ENCODE measurements at places on chromosomes 16 and 17. TPM values are rescaled to one million over a fixed set of nuclear protein-coding genes. Genes with fewer than 3 reads are reported as not detected.

- DNase-seq = peak; percentile 81
These were observed at the start of gene SEZ6L2 for GRCh38 chr16:29899516-29900101. Gene SEZ6L2 (minus strand): TSS chr16:29899550. CDS start chr16:29899019, 531 bp downstream.

GRCh38 chr16:58109330-58109729, 19.9 kb downstream of the CFAP20 start:
- DNase-seq = no peak

Gene HOXB8
- 2.7 TPM for total RNA-seq

DNA sequence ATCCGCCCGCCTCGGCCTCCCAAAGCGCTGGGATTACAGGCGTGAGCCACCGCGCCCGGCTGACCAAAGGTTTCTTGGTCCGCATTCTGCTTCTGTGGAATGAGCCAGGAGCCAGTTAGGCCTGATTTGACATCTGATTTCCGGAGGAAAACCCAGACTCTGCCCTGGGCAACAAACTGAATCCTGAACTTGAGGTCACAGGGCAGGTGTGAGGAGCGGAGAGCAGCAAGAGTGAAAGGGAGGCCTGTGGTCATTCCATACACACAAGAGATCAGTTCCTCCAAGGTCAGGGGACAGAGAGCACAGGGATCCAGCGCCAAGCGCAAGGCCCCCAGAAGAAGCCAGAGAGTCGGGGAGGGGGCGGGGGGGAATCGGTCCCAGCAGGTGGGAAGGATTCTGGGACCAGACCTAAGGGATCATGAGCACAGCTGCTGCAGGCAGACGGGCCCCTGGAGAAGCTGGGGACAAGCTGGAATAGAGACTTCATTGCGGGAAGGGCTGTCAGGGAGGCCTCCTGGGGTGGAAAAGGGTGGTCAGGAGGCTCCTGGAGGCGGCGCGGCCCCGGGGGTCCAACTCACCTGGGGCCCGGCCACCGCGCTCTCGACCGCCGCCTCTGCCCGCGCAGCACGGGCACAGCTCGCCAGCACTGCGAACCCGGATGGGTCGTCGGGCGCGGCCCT, 436 bp downstream of the SHPK start:
- DNase-seq = no peak

- DNase-seq = no peak
These were observed 16.3 kb upstream of the KIF2B start for GRCh38 chr17:53806473-53806872.

DNA sequence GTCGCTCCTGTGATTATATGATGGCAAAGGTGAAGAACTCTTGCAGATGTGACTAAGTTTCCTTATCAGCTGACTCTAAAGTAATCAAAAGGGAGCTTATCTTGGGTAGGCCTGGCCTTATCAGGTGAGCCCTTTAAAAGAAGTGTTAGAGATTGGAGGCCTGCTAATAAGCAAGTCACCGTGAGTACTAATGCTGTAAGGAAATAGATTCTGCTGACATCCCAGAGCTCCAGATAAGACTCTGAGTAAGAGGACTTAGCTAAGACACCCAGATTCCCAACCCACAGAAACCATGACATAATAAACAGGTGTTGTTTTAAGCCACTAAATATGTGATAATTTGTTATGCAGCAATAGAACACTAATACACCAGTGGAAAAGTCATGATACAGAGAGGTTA, 99.9 kb upstream of the FAM20A start:
- no peak for DNase-seq

DNA sequence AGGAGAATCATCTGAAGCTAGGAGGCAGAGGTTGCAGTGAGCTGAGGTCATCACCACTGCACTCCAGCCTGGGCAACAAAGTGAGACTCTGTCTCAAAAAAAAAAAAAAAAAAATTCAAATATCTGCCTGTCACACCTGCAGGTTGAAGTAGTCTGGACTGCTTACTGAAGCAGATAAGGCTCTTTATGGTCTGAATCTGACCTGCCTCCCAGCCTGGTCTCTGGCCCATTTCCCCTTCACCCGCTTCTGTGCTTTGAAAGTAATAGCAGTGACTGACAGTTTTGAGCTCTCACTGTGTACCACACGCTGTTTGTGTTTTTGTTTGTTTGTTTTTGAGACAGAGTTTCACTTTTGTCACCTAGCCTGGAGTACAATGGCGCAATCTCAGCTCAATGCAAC, 5.8 kb downstream of the SEZ6L2 start:
- no peak for DNase-seq

GRCh38 chr17:58985971-58986370, 120.7 kb downstream of the TRIM37 start:
- DNase-seq = no peak

- no peak for DNase-seq
These were observed 27.4 kb upstream of the PHB1 start for GRCh38 chr17:49442041-49442440.

DNA sequence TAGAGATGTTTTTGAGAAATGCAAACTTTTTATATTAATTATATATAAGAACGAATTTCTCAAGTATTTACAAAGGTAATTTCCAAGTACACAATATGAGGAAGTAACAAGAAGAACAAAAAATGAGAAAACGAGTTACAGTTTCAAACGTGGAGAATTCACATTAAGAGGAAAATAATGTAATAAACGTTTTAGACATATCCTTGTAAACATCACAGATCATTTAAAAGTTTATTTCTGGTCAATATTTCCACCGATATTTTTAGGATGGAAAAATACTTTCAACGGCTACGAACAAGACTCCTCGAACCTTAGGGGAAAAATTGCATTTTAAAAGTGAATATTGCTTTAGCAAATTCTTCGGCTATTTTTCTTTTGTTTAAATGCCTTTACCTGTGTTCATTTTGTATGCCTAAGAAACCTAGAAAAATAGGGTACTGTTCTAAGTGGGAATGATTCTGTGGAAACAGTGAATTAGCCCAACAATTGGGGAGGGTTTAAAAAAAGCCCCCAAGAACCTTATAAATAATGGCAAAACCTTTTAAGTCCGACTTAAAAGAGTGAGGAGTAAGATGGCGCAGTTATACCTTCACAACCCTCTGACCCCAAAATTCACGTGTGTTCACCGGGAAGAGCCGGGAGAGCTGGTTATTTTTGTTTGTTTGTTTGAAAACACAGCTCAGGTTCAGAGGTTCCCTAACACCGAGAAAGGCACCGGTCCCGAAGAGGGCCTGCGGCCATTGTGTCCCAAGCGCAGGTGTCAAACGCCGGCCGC, 3.3 kb downstream of the HNF1B start:
- no peak for DNase-seq

Gene SEBOX
- not detected for total RNA-seq

DNA sequence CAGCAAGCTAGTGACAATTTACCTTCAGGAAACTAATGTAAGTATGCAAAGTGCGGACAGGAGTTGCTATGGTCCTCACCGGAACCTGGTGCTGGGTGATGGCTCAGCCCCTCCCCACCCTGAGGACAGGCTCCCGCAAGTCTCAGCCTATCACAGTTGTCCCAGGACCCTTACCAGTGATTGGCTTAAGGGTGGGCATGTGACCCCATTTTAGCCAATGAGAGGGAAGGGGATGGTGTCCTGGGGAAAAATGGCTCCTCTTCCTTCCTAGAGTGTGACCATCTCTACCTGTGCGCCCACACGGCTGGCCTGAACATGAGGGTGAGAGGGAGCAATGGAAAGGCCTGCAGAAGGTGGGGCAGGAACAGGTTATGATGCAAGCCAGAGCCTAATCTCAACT, 80.4 kb downstream of the C16orf78 start:
- peak; percentile 57 for DNase-seq

GRCh38 chr16:78823027-78823426, 723.6 kb downstream of the WWOX start:
- no peak for DNase-seq

Gene FA2H
- total RNA-seq = 5.9 TPM

Gene CES4A
- total RNA-seq = 25.0 TPM

Gene C16orf92
- total RNA-seq = 91.3 TPM

GRCh38 chr16:59042301-59042700, 308.2 kb upstream of the GOT2 start:
- no peak for DNase-seq

Gene RNF227
- total RNA-seq = 27.9 TPM

DNA sequence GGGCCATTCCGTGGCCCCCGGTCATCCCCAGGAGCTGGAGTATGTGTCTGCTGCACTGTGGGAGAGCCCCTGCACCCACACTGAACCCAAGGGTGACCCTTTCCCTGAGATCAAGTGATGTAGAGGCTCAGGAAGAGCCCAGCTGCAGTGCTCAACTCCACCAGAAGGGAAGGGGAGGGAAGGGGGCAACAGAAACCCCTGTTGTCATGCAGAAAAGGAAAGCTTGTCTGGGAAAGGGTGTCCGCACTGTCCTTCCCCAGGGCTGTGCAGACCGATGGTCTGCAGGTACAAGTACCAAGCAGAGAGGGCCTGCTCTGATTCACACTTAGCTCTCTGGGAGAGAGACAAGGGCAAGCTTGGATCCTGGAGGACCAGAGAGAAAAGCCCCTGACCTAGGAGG, 45.7 kb upstream of the TOB1 start:
- DNase-seq = no peak

DNA sequence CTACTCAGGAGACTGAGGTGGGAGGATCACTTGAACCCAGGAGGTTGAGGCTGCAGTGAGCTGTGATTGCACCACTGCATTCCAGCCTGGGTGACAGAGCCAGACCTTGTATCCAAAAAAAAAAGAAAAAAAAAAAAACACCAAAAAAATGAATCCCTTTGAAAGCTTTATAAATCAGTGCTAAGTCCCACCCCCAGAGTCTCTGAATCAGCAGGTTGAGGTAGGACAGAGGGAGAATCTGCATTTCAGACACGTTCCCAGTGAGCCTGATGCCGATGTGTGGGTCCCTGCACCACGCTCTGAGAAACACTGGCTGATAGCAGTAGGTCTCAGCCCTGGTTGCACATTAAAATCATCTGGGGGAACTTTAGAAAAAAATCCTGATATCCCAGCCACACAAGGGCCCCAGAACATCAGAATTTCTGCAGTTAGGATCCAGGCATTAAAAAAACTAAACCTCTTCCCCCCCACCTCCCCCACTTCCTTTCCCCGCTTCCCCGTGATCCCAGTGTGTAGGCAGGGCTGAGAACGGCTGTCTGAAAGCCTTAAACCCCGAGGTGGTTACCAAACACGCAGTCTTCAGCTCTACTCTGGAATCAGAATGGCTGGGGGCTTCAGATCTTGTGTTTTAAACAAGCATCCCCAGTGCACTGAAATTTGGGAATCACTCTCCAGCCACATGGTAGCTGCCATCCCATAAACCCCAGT, 27.3 kb upstream of the GPRC5B start:
- no peak for DNase-seq

GRCh38 chr17:74082886-74083285, 120.6 kb upstream of the RPL38 start:
- DNase-seq = no peak

GRCh38 chr17:47352848-47353247, 29.1 kb downstream of the EFCAB13 start:
- DNase-seq = no peak

DNA sequence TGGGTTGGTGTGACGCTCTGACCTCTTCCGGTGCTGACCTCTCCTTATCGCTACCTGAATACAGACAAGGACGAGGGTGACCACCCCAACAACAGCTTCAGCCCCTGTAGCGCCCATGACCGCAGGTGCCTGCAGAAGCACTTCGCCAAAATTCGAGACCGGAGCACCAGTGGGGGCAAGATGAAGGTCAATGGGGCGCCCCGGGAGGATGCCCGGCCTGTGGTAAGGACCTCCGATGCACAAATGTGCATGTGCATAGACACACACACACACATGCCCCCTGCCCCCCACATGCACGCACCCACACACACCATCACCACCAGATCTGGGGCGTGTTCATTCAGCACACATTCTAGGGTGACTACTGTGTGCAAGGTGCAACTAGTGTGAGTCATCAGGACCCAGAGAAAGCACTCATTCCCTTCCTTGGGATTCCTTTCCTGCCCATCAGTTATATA, 9.7 kb downstream of the IGFBP4 start:
- no peak for DNase-seq

Gene BPTF
- 198 TPM for total RNA-seq

GRCh38 chr17:40912486-40913210, 24.8 kb downstream of the KRT23 start:
- DNase-seq = no peak

DNA sequence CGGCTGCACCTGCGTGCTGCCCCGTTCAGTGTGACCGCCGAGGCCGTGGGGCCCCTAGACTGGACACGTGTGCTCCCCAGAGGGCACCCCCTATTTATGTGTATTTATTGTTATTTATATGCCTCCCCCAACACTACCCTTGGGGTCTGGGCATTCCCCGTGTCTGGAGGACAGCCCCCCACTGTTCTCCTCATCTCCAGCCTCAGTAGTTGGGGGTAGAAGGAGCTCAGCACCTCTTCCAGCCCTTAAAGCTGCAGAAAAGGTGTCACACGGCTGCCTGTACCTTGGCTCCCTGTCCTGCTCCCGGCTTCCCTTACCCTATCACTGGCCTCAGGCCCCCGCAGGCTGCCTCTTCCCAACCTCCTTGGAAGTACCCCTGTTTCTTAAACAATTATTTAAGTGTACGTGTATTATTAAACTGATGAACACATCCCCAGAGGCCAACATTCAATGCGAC, 1.7 kb downstream of the IL17C start:
- DNase-seq = no peak

Gene FBXW10B
- 20.5 TPM for total RNA-seq

Data from testis (tissue), 5 donors.